Foreskin fibroblast (primary cell): ENCODE measurements at places on chromosomes 2 and 18.

GRCh38 chr2:215883799-215884198 lies 129.6 kb downstream of the MREG start:
- DNase-seq: no peak

- DNase-seq: no peak
Measured at GRCh38 chr2:232504438-232504837, 15.8 kb upstream of the PRSS56 start.

DNA sequence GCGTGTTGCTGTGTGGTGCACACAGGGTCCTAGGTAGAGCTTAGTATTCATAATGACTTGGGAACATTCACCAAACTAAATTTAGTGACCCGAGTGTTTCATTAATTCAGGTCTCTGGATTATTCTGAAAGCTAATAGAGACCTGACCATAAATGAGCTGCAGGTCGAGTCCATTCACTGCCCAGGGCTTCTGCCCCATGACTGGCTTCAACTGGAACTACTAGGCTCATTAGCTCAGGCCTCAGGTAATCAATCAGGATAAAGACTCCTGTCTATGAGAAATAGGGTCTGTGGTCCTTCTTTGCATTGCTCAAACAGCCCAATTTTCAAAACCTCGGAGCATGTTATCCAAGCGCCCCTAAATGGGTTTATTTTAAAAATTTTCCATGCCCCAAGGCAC lies 30.0 kb upstream of the OTOF start:
- DNase-seq: no peak

DNA sequence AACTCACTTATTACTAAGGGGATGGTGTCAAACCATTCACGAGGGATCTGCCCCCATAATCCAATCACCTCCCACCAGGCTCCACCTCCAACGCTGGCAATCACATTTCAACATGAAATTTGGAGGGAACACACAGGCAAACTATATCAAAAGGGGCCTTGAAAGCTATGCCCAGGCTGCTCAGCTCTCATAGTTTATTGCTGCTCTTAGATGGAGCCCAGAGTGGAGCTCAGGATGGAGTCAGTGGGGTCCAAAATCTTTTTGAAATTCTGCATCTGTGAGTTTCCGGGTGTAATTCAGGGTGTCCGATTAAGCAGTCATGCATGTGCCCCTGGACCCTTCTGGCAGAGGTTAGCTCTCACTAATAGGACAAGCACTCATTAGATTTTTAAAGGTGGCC lies 24.3 kb downstream of the RHOB start:
- DNase-seq: no peak
